ENCODE measurements at places on chromosomes 4 and X. TPM values are rescaled to one million over a fixed set of nuclear protein-coding genes. Genes with fewer than 3 reads are reported as not detected.
A peak's percentile ranks its signal among the peaks of the same experiment; 100 is the strongest.

The UGT2B10 gene
- total RNA-seq: not detected

DNA sequence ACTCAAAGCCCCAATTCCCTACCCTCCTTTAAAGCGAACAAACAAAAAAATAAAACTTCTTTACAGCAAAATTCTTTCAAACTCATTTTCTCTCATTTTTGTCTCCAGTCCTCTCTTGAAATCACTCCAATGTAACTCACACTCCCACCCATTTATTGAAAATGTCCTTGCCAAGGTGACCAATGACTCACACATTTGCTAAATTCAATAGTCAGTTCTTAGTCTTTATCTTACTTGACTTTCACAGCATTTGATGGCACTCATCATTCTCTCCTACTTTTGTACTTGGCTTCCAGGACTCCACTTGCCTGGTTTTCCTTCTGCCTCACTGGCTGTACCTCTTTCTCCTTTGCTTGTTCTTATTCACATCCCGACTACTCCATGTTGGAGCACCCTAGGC is 19.9 kb downstream of the CC2D2A start:
- no peak overlapping the region for H3K4me3 ChIP-seq
- H3K36me3 ChIP-seq: peaks cover 11% of the 10 kb centered on the region
- no peak overlapping the region for H3K27ac ChIP-seq
- no peak for DNase-seq
- no peaks in the 10 kb centered on the region for H3K27me3 ChIP-seq

DNA sequence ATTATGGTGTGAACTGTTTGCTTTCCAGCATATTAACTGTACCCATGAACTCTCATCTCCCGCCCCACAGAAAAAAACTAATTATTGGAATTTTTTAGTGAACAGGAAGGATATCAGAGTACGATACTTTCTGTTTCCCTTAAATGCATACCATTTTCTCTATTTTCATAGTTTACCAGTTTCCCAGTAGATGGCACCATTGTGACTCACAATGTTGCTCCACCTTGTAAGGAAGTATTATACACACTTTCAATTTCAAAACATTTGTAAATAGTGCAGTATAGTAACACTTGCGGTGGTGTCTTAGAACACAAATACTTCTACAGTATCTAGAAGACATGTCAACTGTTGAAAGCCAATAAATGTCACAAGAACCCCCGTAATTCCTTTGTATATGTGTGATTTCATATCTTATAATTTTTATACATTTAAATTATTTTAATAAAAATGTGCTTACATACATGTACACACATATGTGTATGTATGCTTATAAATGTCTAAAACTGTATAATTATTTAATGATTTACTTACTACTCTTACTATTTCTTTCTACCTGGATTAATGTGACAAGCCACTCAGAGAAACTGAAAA is 167.3 kb downstream of the SLIT2 start:
- peak overlapping the region; percentile 89 for H3K27ac ChIP-seq
- H3K4me1 ChIP-seq: peaks cover 5% of the 10 kb centered on the region
- no peak for DNase-seq
- H3K36me3 ChIP-seq: no peaks in the 10 kb centered on the region

- no peaks in the 10 kb centered on the region for H3K36me3 ChIP-seq
Measured at GRCh38 chr4:27173280-27173679, 312.6 kb downstream of the STIM2 start.

- H3K4me3 ChIP-seq: no peak overlapping the region
- peaks cover 31% of the 10 kb centered on the region for H3K36me3 ChIP-seq
- DNase-seq: no peak
- no peaks in the 10 kb centered on the region for H3K27me3 ChIP-seq
- H3K27ac ChIP-seq: no peak overlapping the region
Measured at GRCh38 chr4:51878431-51878830, 35.5 kb downstream of the DCUN1D4 start.

The F9 gene
- total RNA-seq: not detected

- peak overlapping the region; percentile 84 for H3K27ac ChIP-seq
- no peaks in the 10 kb centered on the region for H3K4me1 ChIP-seq
- DNase-seq: peak; percentile 55
Measured at GRCh38 chrX:136250191-136251040, 784 bp downstream of the MAP7D3 start.

DNA sequence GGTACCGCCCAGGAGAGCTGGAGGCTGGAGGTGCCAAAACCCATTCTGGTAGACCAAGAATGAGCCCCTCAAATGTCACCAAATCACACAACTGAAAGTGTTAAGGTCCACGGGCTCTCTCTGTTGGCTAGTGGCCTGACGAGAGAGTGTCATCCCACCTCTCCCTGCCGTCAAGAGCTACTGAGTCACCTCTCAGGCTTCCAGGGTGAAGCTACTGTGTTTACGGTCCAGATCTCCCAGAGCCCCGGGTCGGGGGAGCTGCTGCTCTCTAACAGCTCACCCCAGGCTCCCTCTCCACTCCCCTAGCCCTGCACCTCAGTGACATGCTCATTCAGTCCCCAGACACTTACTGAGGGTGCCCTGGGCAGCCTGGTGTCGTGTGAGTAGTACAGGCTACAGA is 59.2 kb downstream of the ADGRG2 start:
- no peaks in the 10 kb centered on the region for H3K27me3 ChIP-seq
- no peak for DNase-seq
- no peak overlapping the region for H3K4me3 ChIP-seq
- H3K36me3 ChIP-seq: no peaks in the 10 kb centered on the region
- no peak overlapping the region for H3K27ac ChIP-seq
- no peaks in the 10 kb centered on the region for H3K4me1 ChIP-seq
